ENCODE measurements at places on chromosomes 1 and 21.

GRCh38 chr1:24327891-24328290 is 8.7 kb downstream of the GRHL3 start:
- DNase-seq, result no peak

DNA sequence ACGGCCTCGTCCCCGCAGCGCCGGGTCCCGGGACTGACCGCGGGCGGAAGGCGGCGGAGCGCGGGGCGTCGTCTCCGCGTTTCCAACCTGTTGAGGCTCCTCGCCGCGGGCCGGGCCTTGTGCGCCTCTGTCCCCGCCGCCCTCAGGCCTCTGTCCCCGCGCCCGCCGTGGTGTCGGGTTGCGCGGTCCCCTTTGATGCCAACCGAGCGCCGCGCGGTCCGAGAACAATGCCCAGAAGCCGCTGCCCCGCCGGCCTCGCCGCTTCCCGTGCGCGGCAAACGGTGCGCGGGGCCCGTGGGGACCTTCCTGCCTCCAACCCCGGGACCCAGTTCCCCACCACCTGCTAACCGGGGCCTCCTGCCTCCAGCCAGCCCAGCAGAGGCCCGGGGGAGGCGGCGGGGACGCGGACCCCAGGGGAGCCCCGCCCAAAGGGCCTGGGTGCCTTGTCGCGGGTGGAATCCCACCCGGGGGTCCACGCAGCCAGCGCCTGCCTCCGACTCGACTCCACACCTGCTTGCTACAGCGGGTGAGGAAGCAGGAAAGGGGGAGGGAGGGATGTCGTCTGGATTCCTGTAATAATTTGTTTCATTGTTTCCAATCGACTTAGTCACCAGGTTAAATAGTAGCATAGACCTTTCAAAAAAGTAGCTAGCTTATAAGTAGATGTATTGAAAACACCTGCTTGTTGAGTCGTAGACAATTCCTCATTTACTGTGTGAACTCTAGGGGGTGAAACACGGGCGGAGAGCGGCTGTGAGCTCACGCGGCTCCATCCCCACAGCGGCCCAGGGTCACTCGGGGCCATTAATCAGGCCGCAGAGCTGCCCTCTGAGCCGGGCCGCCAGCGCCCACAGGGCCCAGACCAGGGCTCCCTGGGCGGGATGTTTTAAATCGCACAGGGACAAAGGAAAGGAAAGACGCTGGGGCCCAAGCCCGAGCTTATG is 1.1 kb downstream of the COL18A1 start:
- no peak for DNase-seq

GRCh38 chr1:27153927-27154358 is 982 bp downstream of the SLC9A1 start:
- no peak for DNase-seq

GRCh38 chr1:63730211-63730610 is 43.6 kb upstream of the ROR1 start:
- no peak for DNase-seq

DNA sequence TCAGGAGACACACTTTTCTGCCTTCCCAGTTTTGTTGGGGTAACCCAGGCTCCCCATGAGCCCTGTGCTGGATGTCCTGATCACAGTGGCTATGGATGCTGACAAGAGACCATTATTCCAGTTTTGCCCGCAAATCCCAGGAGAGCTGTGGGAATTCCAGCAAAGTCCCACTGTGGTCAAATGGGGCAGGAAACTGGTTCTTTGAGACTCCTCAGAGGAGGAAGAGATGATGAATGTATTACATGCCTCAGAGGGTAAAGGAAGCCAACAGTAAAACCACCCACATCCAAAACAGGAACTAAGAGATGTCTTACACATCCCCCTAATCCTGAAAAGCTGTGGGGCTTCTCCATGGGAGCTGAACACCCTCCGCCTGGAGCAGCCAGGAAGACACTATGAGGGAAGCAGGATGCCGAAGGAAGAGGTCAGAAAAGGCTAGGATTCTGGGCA is 12.8 kb upstream of the MPZL1 start:
- DNase-seq, result no peak

DNA sequence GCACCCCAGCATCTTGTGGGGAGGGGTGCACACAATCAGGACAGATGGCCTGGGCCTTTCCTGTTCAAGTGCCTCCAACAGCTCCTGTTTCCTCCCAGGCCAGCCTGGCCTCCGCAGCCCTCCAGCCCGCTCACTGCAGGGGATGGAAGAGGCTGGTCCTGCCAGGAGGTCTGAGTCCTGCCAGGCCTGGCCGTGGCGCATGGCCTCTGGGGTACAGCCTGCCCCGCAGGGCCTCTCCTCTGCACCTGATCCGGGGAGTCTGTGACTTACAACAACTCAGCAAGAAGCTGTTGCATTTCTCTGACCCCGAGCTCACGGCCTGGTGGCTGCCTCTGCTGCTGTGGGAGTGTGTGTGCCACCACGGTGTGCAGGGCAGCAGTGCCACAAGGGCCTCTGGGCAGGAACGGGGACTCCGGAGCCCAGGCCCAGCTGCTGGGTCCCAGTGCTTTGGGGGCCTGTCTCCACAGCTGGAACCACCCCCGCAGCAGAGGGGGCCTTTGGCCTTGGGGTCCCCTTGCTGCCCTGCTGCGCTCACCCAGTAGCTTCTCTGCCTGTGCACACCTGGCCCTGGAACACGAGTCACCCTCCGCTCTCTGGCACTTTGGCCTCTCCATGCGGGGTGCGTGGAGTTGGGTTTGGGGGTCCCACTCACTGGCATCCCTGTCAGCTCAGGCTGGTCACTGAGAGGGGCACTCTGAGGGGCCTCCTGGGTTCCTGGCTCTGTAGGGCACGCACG is 17.4 kb upstream of the LRRC3 start:
- no peak for DNase-seq

Measured in Jurkat, Clone E6-1 (cell line).